Ascending aorta (tissue), 2 donors: ENCODE measurements at places on chromosomes 6 and 20.

GRCh38 chr20:2421247-2421646 is 40.5 kb downstream of the TGM6 start:
- H3K27ac ChIP-seq: no peak overlapping the region
- no peak for DNase-seq
- no peak overlapping the region for H3K4me3 ChIP-seq
- no peaks in the 10 kb centered on the region for H3K36me3 ChIP-seq

- no peaks in the 10 kb centered on the region for H3K36me3 ChIP-seq
- H3K4me1 ChIP-seq: no peaks in the 10 kb centered on the region
- H3K4me3 ChIP-seq: no peak overlapping the region
- no peak for DNase-seq
- H3K27ac ChIP-seq: no peak overlapping the region
- no peaks in the 10 kb centered on the region for H3K27me3 ChIP-seq
Observed at GRCh38 chr20:61754976-61755778, 310.5 kb downstream of the TAF4 start.

GRCh38 chr20:56427797-56428196 is 15.7 kb downstream of the CASS4 start:
- H3K36me3 ChIP-seq: no peaks in the 10 kb centered on the region
- H3K4me3 ChIP-seq: no peak overlapping the region
- DNase-seq: no peak
- H3K27ac ChIP-seq: no peak overlapping the region
- H3K4me1 ChIP-seq: no peaks in the 10 kb centered on the region

DNA sequence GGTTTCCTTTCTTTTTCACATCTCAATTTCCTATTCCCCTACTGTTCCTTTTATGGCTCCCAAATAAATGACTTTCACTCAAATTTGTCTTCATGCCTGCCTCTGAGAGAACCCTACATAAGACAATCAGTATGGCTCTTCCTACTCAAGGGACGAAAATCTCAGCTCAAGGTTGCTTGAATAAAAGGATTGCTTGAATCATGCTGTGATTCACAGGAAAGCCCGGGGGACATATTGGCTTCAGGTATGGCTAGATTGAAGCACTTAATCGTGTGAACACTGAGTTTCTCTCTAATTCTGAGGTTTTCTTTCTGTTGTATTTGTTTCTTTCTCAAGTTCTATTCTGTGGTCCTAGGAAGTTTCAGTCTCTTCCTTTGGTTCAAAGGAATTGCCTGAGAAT is 140.3 kb upstream of the SULF2 start:
- H3K4me1 ChIP-seq: no peaks in the 10 kb centered on the region
- no peak overlapping the region for H3K27ac ChIP-seq
- H3K4me3 ChIP-seq: no peak overlapping the region
- H3K27me3 ChIP-seq: no peaks in the 10 kb centered on the region
- H3K36me3 ChIP-seq: no peaks in the 10 kb centered on the region

DNA sequence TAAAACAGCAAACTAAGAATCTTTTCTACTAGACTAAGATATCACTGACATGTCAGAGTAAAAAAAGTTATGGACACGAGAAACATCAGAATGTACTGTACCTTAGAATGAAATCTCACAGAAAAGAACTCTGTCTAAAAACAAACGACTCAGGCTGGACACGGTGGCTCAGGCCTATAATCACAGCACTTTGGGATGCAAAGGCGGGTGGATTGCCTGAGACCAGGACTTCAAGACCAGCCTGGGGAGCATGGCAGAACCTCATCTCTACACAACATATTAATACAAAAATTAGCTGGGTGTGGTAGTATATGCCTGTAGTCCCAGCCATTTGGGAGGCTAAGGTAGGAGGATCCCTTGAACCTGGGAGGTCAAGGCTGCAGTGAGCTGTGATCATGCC is 122.6 kb downstream of the PRND start:
- DNase-seq: peak; percentile 21
- H3K4me1 ChIP-seq: no peaks in the 10 kb centered on the region
- H3K4me3 ChIP-seq: no peak overlapping the region
- no peaks in the 10 kb centered on the region for H3K36me3 ChIP-seq
